NCI-H69 (cell line): ENCODE measurements at places on chromosomes 2 and 18.

DNA sequence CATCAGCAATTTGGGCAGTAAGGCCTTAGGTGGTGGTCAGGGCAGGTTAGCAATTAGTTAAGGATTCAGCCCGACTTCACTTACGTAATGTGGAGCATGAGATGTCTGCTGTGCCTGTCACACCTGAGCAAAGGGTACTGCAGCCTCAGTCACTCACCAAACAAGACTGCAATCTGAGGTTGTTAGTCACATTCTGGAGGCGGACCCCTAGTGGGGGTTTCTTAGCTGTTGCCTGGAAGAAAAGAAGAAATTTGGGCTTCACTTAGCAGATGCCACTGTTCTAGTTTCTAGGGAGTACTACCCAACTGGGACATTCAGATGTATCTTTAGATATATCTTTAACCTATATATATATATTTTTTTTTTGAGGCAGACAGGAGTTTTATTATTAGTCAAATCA lies 529.9 kb downstream of the SLC4A3 start:
- no peak for DNase-seq

- DNase-seq = no peak
Observed at GRCh38 chr18:76819411-76820136, 2.8 kb upstream of the ZNF236 start.

- DNase-seq = peak; percentile 49
Observed at GRCh38 chr2:219104107-219105035, 43.6 kb upstream of the IHH start.

DNA sequence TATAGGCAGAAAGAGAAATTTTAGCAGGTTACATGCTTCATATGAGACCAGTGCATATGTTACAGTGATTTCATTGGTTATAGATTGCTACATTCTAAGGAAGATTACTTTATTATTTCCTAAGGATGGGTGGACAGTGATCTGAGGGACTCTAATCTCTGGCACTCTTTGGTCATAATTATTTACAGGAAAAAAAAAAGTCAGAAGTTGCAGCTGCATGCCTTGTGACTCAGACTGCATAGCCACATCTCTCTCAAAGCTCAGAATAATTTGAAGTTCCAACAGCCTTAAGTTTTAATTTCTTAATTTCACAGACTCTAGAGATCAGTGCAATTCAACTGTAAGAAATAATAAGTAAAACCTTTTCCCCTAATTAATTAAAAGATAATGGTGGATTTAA lies 27.1 kb upstream of the BARD1 start:
- DNase-seq = no peak

- no peak for DNase-seq
Observed at GRCh38 chr2:20136149-20136548, 84.7 kb upstream of the LAPTM4A start.

- no peak for DNase-seq
Observed at GRCh38 chr2:45334205-45334604, 276.9 kb downstream of the SRBD1 start.

- DNase-seq = peak; percentile 79
Observed at GRCh38 chr2:26687328-26687727, 5.2 kb upstream of the KCNK3 start.

- DNase-seq = no peak
Observed at GRCh38 chr2:105129722-105130232, 91.9 kb downstream of the MRPS9 start.

- peak; percentile 85 for DNase-seq
Observed at GRCh38 chr18:48053881-48054816, 123.7 kb upstream of the SMAD2 start.

- DNase-seq = no peak
Observed at GRCh38 chr2:218003981-218004419, 1.2 kb upstream of the TNS1 start.

GRCh38 chr2:111226876-111227700 lies 106.4 kb downstream of the BCL2L11 start:
- DNase-seq = no peak

- peak; percentile 26 for DNase-seq
Observed at GRCh38 chr18:77071711-77072292, 60.8 kb downstream of the MBP start.

DNA sequence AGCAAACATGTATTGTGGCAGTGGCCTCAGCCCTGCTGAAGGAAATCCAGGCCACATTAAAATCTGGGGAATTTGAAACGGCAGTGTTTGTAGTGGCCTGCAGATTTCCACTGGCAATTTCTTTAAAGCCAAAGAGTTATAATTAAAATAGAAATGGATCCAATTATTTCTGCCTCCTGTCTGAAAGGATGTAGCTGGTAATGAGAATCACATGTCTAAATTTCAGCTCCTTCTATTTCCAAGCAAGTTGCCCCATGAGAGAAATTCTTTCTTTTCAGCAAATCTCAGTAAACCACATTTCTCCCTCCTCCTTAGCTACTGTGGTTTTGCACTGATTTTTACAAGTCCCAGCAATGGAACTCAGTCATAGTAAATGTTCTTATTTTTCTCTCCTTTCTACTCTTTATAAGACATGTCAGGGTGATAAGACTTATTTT lies 55.4 kb upstream of the ZNF396 start:
- DNase-seq = no peak

DNA sequence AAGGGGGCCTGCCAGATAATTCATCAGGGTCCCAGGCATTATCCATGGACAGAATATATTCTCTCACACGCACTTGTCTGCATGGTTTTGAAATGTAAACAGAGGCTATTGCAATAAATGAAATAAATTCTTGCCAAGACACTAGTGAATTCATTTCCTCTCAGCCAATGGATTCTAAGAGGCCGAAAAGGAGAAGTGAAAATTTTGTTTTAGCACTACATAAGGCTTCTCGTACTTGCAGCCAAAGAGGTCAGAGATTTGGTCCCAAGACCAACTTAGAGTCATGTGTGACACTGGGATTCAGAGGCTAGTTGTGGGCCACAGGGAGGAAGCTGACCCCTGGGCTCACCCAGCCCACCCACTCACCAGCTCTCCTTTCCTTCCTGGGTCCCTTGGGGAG lies 184.1 kb upstream of the GLI2 start:
- DNase-seq = no peak

DNA sequence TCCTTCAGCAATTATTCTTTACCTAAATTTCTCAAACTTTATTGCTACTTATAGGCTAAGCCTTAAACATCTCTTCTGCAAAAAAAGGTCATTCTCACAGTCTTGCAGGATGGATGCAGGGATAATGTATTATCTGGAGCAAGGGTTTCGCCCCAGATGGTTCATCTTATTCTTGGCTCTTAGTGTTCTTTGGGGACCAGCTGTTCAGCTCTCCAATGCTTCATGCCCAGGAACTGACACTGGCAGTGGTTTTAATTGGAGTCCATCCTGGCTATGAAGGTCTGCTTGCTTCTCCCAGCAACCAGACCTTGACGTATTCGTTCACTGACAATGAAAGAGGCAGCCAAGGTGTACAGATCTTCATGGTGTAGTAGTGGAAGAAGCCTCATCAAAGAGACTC lies 331.9 kb downstream of the SLC8A1 start:
- peak; percentile 35 for DNase-seq

GRCh38 chr18:36212301-36213171 lies 25.2 kb downstream of the MOCOS start:
- DNase-seq = peak; percentile 40

- no peak for DNase-seq
Observed at GRCh38 chr2:86786001-86786536, 4.6 kb downstream of the CD8A start.

DNA sequence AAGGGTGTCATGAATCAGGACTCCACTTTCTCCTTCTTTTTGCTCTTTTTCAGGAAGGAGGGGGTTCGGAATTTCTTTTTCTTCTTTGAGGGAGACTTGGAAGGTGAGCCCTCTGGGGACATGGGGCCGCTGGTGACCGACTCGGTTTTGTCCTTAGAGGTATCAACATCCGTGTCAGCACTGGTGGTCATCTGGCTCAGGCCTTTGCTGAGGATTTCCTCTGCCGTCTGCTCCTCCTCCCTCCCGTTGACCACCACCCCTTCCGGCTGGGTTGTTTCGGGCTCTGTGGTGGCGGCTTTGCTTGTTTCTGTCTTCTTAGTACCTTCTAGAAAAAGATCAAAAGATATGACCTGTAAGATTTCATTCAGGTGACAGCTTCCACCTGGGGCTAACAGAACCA lies 104.6 kb downstream of the ADD2 start:
- DNase-seq = no peak

DNA sequence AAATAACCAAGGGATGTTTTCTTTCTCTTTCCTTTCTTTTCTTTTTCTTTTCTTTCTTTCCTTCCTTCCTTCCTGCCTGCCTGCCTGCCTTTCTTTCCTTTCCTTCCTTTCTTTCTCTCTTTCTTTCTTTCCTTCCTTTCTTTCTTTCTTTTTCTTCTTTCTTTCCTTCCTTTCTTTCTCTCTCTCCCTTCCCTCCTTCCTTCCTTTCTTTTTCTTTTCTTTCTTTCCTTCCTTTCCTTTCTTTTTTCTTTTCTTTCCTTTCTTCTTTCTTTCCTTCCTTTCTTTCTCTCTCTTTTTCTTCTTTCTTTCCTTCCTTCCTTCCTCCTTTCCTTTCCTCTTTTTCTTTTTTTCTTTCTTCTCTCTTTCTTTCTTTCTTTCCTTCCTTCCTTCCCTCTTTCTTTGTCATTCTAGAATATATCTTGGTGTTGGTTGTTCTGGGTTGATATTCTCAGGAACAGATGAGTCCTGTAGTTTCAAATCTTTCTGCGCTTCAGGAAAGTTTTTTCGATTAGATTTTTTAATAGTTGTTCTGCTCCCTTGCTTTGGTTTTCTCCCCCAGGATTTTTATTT lies 101.5 kb upstream of the FBXO11 start:
- no peak for DNase-seq

- no peak for DNase-seq
Observed at GRCh38 chr2:151649966-151650365, 84.3 kb downstream of the NEB start.

DNA sequence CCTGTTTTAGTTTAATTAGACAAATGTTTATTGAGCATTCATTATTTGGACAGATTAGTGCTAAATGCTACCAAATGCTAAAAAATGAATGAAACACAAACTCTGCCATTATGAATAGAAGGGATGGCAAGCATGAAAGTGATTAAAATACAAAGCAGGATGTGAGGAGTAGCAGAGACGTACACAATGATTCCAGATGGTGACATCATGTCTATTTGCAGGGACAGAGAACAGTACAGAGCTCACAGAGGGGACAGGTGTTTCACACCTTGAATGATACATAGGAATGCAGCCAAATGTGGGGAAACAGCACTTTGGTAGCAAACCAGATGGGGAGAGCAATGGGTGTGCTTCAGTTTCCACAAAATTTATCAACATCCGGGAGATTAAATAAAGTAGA lies 76.3 kb downstream of the CD226 start:
- peak; percentile 53 for DNase-seq

- peak; percentile 89 for DNase-seq
Observed at GRCh38 chr18:9913151-9913525, 678 bp upstream of the VAPA start.

GRCh38 chr2:174722942-174723592 lies 41.2 kb downstream of the CHRNA1 start:
- no peak for DNase-seq

DNA sequence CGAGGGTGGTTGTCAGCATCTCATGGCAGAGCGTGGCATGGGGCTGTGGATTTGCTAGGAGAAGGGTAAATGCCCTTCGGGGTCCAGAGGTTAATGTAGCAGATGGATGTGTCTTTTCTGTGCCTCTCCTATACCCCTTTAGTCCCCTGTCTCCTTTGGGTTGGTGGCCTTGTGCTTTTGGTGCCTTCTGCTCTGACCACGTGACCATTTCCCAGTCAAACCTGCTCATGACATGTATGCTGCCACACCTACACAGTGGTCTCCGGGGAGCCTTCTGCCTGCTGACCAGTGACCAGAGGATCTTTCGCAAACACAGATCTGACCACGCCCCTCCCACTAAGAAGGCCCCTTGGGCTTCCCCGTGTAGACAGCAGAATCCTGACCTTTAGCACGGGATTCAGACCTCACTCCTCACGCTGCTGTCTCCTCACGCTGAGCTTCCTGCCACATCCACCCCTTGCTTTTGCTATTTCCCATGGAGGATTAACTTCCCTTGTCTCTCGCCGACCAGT lies 116.2 kb downstream of the ACOXL start:
- no peak for DNase-seq

DNA sequence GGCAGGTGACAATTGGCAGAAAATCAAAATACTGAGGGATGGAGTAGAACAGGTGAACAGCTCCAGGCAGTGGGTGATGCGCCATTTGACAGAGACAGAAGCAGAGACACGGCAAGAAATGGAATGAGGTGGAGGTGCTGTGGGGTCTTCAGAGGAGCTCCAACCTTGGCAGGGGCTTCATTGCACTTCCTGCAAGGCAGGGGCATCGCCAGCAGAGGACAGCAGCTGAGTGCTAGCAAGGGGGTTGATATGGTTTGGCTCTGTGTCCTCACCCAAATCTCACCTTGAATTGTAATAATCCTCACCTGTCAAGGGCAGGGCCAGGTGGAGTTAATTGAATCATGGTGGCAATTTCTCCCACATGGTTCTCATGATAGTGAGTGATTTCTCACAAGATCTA lies 42.8 kb downstream of the CCDC68 start:
- no peak for DNase-seq
